ENCODE measurements at places on chromosomes 2 and 18. TPM values are rescaled to one million over a fixed set of nuclear protein-coding genes. Genes with fewer than 3 reads are reported as not detected.

The XIRP2 gene
- total RNA-seq = 2.9 TPM

The ALPP gene
- not detected for total RNA-seq

The DSG1 gene
- 0.04 TPM for total RNA-seq

The SLC8A1 gene
- total RNA-seq = 21.0 TPM

The MRO gene
- total RNA-seq = 2.0 TPM

The TXNDC2 gene
- not detected for total RNA-seq

The PLEKHH2 gene
- total RNA-seq = 58.9 TPM

The PROKR1 gene
- total RNA-seq = 0.18 TPM

The SP9 gene
- total RNA-seq = not detected

The ANKRD62 gene
- not detected for total RNA-seq

The CCDC148 gene
- total RNA-seq = 2.9 TPM

The UGT1A5 gene
- total RNA-seq = not detected

The CFAP65 gene
- 0.18 TPM for total RNA-seq

The CDC42EP3 gene
- total RNA-seq = 53.1 TPM

The ELP2 gene
- total RNA-seq = 109 TPM

The REG1B gene
- total RNA-seq = 2.3 TPM

The SRD5A2 gene
- not detected for total RNA-seq

The ANKRD44 gene
- total RNA-seq = 77.8 TPM

The HAUS1 gene
- 23.8 TPM for total RNA-seq

The MORN2 gene
- 13.0 TPM for total RNA-seq

The NR4A2 gene
- total RNA-seq = 62.1 TPM

The TUBB8B gene
- total RNA-seq = not detected

The PLCD4 gene
- 9.1 TPM for total RNA-seq

The GPR35 gene
- total RNA-seq = 3.2 TPM

The CDKL4 gene
- 0.53 TPM for total RNA-seq

The MPPE1 gene
- total RNA-seq = 41.6 TPM

The CXCR4 gene
- 39.8 TPM for total RNA-seq

The CHMP1B gene
- total RNA-seq = 27.1 TPM

The SIX3 gene
- not detected for total RNA-seq

The TMEM17 gene
- total RNA-seq = 4.9 TPM
